DMS79 treated with DMSO at 0.1 percent for 48 hours (cell line): ENCODE measurements at places on chromosomes 3 and 15.

DNA sequence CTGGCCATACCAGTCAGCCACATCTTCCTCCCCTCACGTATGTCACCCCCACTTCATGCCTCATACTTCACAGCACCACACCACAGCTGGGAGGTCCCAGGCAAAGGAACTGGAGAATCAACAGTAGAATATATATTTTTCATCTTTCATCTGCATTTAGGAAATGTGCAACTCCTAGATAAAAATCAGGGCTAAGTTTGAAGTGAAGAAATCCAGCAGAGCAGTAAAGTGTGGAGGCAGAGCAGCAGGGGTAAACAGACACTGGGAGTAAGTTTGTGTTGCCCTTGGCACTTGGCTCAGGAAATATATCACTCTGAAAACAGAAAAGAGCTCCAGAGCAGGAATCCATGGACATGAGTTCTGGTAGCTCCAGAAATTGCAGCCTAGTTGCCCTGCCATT is 2.8 kb upstream of the HERC1 start:
- DNase-seq, result no peak

GRCh38 chr3:10023587-10024310 is 2.5 kb upstream of the FANCD2 start:
- DNase-seq, result no peak

DNA sequence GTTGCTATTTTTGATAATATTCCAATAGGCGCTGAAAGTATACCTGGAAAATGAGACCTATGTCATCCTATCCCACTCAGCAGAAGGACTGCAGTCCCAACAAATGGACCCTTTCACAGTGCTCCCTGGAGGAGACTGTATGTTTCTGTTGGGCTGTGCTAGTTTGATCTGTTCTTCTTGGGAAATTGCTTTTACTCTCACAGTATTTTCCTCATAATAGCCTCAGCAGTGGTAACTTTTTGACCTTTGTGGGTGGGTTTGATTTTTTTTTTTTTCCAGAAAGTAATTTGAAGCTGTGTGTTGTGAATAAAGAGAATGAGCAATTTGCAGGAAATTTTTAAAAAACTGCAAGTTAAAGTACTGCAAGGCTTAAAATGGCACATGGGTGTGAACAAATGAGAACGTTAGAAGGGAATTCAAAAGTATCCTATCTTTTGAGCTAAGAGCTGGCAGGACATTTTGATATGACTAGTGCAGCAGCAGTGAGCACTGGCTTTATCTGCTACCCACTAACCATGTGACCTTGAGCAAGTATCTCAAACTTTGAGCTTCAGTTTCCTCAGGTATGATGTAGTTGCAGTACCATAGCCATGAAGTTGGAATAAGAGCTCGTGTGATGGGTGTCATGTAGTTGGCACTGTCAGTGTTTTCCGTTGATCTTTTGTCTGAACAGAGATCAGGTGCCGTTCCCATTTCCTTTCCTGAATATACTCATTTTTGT is 118.4 kb downstream of the ATG7 start:
- DNase-seq, result no peak

- DNase-seq, result no peak
These were observed 33.1 kb downstream of the CP start for GRCh38 chr3:149188494-149188893.

- no peak for DNase-seq
These were observed 231.0 kb upstream of the ATP11B start for GRCh38 chr3:182562274-182562673.

DNA sequence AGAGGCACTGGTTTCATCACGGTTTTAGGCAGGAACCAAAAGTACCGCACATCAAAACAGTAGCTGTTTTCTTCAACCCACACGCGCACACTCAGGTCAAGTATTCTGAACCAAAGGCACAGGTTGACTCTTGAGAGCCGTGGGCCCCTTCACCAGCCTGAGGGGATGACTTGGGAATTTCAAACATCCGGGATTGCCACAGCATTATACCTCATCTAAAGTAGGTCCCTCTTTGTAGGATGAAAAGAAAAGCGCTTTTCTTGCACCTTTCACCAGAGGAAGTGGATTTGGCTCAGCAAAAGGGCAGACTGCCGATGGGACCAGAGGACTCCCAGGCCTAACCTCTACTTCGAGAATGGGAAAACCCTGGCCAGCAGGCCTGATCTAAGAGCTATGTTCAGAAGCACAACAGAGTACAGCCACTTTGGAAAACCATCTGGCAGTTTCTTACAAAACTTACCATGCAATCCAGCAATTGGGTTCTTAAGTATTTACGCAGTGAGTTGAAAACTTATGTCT is 88.2 kb upstream of the PROK2 start:
- no peak for DNase-seq

GRCh38 chr3:13890377-13891016 is 10.6 kb upstream of the WNT7A start:
- no peak for DNase-seq

DNA sequence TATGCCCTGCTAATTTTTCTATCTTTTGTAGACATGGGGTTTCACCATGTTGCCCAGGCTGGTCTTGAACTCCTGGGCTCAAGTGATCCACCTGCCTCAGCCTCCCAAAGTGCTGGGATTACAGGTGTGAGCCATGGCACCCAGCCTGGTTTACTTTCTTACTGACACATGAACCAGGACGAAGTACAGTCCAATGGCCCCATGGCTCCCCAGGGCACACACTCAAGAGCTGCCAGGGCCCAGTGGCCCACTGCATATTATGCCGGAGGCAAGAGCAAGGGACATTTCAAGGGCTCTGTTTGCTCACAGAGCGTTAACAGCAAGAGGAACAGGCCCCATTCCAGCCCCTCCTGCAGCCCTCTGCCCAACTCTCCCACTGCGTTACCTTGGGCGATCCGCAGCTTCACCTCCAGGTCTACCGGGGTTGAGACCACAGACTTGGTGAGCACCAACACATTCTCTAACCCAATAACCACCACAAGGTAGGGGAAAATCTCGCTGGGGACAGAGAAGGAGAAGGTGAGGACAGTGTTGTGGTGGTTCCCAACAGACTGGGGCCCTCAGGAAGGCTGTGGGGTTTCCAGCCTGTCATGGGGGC is 42.8 kb downstream of the PTPN23 start:
- DNase-seq, result no peak

DNA sequence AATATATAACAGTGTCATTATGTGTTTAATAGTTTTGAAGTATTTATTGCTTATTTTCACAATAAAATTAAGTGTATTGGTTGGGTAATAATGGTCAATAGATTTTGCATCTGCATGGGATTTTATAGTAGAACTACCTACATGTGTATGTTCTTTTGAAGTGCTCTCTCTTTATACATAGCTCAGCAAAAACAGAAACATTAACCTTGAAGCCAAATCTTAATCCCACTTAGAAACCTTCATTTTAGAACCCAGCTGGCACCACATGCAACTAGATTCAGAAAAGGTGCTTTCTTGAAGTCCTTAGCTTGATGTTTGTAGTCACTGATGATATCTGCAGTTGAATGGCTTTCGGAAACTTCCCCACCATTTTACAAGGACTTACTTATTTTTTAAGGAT is 146.9 kb upstream of the IL12A start:
- no peak for DNase-seq

- no peak for DNase-seq
These were observed 19.8 kb downstream of the IL1RAP start for GRCh38 chr3:190533511-190534281.

DNA sequence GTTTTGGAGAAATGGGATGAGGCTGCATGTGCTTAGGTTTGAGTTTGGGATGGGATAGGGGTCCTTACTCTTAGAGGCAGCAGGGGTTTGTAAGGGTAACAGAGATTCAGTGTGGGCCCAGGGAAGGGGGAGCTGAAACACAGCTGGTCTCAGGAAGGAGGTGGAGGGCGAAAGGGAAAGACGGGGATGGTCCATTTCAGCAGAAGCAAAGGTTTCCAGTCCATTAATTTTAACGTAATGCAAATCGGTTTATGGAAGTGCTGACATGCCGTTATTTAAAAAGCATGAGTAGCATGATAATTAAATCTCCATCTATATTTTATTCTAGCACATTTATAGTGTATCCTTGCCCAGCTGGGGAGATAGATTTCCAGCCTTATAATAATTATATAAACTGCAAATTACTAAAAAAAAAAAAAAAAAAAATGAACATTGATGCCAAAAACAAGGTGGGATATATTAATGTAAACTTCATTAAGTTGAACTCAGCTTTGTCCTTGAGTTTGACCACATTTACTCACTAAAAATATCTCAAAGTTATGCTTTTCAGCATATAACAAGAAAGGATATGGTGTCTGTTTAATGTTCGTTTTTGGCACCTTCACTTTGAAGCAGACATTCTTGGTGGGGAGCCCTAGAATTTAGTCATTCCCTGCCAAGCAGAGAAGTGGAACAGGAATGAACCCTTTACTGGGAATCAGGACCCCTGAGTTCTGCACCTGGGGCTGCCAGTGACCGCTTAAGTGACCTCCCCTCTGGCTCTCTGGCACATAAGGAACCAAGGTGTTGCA is 234.7 kb downstream of the THSD4 start:
- no peak for DNase-seq

- no peak for DNase-seq
These were observed 33.9 kb upstream of the KIF23 start for GRCh38 chr15:69380100-69380725.

DNA sequence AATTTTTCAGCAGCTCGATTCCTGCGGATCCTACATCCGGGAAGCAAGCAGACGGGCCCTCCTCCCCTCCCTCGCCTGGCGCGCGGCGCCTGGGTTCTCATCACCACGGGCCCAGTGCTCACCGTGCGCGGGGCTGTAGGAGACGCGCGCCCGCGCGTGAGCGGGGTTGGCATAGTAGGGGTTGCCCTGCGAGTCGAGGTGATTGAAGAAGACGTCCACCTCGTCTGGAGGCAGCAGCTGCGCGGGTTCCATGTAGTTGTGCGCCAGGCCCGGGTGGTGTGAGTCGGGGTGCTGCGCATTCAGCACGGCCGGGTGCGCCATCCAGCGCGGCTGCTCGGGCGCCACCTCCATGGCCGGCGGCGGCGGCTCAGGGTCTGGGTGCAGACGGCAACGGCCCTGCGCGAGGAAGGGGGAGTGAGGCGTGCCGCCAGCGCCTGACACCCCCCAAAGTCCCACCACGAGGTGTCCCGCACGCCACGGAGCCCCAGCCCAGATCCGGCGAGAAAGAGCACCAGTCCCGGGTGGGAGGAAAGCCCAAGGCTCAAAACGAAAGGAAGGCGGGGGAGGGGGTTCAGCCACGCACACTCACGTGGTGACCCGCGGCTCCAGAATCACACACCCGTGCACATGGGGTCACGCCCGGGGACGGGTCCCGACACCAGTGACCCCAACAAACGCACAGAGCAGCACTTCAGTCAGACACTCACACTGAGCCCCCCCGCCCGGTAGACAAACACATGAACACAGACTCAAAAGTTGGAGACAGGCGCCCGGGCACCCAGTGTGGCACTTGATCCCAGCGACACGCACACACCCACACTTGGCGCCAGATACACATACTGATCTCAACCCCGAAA is 6.1 kb downstream of the GATA2 start:
- DNase-seq, result peak; percentile 27

GRCh38 chr15:90594301-90594738 is 64.6 kb downstream of the CRTC3 start:
- no peak for DNase-seq

- peak; percentile 12 for DNase-seq
These were observed 195.3 kb upstream of the LYSMD4 start for GRCh38 chr15:99928429-99928981.

DNA sequence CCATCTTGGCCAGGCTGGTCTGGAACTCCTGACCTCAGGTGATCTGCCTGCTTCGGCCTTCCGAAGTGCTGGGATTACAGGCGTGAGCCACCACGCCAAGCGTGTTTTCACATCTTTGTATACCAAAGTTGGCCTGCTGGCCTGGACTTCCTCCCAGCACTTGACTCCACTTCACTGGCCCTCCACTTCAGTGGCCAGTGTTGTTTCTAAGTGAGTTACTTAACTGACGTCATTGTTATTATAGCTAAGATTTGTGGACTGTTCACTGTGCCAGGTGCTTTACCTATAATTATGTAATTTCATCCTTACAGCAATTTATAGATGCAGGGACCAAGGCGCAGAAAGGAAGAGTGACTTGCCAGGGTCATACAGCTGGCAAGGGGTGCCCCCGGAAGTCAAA is 52.0 kb downstream of the HRH1 start:
- DNase-seq, result no peak

DNA sequence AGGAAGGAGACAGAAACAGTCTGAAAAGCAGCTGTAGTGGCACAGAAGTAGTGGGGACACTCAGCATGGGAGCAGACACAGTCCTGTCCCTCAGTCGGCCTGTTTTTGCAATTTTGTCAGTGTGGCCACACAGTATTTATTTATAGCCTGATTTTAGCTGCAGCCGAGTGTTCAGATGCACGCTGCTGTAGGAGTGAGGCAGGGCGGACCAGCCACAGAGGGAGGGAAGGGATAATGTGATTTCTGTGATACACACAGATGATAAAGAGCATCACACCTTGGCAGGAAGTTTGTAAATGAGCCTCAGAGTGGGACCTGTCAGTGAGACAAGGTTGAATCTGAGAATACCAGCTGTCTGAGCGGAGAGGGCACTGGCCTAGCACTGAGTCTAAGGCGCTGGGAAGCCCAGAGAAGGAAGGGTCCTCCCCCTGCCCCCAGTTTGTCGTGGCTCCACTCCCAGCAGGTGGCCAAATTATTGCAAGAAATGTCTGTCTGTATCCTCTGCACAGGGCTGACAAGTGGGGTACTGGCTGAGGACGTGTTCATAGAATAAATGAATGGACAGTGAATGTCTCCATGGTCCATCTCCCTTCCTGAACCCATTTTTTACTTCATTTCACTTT is 3.8 kb downstream of the PSTPIP1 start:
- DNase-seq, result no peak

GRCh38 chr3:184941408-184941807 is 129.4 kb downstream of the VPS8 start:
- no peak for DNase-seq

DNA sequence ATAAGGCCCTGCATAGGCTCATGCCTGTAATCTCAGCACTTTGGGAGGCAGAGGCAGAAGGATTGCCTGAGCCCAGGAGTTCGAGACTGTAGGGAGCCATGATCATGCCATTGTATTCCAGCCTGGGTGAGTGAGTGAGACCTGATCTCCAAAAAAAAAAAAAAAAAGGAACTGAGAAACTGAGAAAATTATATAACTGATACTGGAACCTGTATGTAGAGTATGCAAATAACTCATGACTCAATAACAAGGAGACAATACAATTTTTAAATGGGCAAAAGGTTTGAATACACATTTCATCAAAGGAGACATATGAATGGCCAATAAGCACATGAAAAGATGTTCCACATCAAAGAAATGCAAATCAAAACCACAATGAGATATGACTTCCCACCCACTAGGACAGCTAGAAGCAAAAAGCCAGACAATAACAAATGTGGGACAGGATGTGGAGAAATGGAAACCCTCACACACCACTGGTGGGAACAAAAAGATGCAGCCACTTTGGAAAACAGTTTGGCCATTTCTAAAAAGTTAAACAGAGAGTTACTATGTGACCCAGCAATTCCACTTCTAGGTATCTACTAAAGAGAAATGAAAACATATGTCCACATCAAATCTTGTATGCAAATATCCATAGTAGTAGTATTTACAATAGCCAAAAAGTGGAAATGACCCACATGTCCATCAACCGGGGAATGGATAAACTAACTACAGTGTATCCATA is 70.7 kb downstream of the IQSEC1 start:
- no peak for DNase-seq
